ENCODE measurements at places on chromosomes 2 and 18. TPM values are rescaled to one million over a fixed set of nuclear protein-coding genes. Genes with fewer than 3 reads are reported as not detected.
A peak's percentile ranks its signal among the peaks of the same experiment; 100 is the strongest.

ASB18 gene
- 0.67 TPM for polyA plus RNA-seq

DNA sequence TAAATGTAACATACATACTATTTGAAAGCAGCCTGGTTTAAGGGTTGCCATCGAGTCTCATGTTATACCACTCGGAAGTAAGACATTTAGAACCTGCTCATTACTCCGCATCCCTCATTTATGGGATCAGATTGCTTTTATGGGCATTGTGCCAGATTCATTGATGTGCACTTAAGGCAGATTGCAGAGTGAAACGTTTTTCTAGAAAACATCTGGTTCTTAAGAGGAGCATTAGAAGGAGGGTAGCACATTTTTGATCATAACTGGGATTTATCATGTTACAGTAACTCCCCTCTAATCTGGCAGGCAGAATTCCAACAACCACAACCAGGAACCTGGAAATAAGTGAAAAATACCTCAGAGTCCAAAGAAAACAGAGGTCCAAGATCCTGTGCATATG, 74.2 kb upstream of the GALNT3 start:
- no peak for DNase-seq

GRCh38 chr2:98586551-98587140, 21.7 kb downstream of the COA5 start:
- DNase-seq = no peak

DNA sequence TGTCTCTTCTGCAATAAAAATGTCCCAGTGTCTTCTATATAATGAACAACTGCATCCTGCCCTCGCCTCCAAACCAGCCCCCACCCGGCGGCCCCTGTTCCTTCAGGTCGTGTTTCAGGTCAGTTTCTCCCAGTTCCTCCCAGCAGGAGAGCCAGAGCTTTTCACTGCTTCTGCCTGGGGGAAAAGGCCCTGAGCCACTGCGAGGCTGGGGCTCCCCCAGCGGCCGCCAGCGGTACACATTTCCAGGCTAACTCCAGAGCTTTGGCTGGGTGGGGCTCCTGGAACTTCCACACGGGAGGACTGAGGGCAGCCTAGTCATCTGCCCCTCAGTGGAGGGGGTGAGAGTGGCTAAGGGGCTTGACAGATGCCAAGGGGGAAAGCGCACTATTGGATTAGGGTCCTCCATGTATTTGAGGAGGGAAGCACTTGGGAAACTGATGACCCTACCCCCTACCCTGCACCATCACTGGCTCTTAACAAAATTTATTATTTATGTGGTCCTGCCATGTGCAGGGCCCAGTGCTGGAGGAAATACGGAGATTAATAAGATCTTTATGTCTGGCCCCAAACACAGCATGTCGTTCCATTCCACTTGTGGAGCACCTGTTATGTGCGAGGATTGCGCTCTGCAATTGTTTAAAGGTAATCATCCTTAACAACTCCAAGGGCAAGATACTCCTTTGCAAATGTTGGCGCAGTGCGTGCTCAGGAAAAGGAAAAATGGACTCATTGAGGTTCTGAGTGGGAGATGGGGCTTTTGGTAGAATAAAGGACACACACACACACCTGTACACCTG, 17.3 kb upstream of the CYS1 start:
- peak; percentile 72 for DNase-seq

GRCh38 chr18:48531908-48532307, 6.9 kb upstream of the CTIF start:
- no peak for DNase-seq

GRCh38 chr2:132415915-132416722, 486 bp upstream of the GPR39 start:
- DNase-seq = peak; percentile 52

GRCh38 chr2:19299032-19299431, 59.4 kb downstream of the OSR1 start:
- no peak for DNase-seq

DSG1 gene
- 5.4 TPM for polyA plus RNA-seq

UGT1A1 gene
- polyA plus RNA-seq = 0.34 TPM

PPP3R1 gene
- polyA plus RNA-seq = 45.0 TPM

CROCC2 gene
- 0.51 TPM for polyA plus RNA-seq

GRCh38 chr2:235091421-235091820, 139.6 kb downstream of the SH3BP4 start:
- DNase-seq = no peak

DNA sequence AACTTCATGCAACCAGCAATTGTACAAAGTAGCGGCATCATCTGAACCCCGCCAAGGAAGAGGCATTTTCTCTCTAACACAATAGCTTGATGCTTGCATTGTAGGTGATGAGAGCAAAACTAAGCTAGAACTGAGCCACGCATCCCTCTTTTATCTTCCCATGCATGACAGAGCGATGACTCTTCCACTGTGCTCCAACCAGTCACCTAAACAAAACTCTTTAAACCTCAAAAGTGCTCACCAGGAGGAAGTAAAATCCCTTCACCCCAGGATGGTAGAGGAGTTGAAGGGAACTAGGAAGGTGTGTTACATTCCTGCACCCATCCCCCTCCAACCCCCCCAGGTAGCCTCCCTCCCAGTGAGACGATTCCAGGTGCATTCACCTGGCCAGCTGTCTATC, 59.7 kb upstream of the SALL3 start:
- DNase-seq = no peak

- DNase-seq = no peak
Measured at GRCh38 chr2:4130651-4131050, 427.3 kb downstream of the DCDC2C start.

TEX44 gene
- 166 TPM for polyA plus RNA-seq

DNA sequence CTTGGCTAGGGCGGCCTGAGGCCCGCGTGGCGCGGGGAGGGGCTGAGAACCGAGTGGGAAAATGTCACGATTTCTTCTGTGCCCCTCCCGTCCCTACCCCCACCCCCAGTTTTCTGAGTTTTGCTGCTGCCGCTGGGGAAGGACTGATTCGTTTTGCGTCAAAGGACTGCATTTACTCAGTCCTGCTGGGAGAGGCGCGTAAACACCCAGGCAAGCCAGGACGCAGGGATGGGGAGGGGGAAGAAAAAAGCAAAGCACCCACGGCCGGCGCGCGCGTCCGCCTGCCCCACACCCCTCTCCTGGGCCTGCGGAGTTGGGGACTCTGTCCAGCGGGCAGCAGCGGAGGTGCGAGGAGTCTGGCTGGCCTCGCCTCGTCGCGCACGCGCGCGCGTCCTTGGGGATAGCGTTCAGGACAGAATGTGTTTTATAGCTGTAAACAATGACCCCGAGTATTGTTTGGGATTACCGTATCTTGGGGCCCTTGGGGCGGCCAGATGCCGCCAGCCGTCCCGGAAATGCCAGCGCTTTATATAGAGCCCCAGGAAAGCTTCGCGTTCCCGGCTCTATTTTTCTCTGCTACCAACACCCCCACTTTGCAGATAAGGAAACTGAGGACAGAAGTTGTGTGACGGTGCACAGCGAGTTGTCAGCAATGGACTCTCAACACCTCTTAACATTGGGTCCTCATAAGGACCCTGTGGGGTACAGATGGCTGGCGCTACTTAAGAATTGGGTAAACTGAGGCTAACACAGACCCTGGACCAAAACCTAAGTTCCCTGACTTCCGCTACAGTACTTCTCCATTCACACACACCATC, 1.7 kb upstream of the FOSL2 start:
- peak; percentile 84 for DNase-seq

GRCh38 chr2:218984239-218985020, 554 bp downstream of the FEV start:
- DNase-seq = no peak

- DNase-seq = no peak
Measured at GRCh38 chr2:30708491-30709290, 98.6 kb downstream of the CAPN13 start.

DNA sequence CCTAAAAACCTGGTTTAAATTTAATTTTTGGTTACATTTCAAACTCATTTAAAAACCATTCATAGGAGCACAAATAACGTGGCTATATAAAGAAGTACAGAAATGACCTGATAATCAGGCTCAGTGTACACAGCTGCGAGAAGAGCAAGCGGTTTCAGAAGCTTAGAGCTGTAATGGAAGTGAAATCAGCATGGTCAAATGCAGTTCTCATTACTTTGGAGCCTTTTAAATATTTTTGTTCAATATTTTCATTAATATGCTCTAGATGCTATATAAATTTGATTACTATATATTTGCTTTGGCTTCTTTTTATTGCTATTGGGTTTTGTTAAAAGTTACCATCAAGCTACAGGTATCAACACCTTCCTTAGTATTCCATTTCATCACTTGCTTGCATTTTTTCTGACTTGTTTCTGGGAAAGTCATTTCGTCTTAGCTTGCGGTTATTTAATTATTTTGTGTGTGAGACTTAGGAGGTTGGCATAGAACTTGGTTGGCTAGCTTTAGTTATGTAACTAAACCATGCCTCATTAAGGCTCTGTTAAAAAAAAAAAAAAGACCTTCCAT, 58.7 kb downstream of the AFTPH start:
- no peak for DNase-seq

CCDC148 gene
- polyA plus RNA-seq = 5.7 TPM

DUSP19 gene
- 4.5 TPM for polyA plus RNA-seq

UGT1A5 gene
- not detected for polyA plus RNA-seq
